ENCODE measurements at places on chromosomes 2 and 18.

DNA sequence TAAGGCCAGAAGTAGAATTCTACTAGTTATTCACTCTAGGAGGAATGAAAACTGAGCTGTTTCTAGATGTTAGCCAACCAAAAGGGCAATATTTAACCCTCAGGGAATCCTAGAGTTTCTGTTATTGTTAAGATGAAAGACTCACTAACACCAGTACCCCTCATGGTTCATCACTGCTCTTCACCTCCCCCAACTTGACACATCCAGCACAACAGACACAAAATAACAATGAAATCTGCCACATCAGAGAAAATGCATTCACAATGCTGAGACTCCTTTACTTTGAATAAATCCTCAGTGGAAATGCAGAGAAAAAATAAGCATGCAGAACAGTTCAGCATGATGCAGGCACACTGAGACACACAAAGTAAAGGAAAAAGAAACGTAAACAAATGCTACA is 111.3 kb downstream of the RIF1 start:
- DNase-seq = no peak

DNA sequence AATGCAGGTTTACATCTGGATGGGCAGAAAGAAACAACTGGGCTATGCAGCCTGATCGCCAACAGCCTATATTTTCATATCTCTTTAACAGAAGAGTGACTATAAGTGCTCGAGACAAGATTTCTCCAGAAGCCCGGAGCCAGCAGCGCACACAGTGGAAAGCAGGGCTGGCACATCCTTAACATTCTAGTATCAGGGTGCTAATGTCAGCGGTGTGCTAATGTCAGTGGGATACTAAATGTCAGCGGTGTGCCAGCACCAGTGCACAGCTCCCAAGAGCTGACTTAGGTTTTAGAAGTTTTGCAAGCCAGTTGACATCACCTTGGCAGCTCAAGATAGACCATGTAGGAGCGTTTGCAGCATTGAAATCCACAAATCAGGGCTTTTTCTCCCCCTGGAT is 8.3 kb downstream of the BMP10 start:
- DNase-seq = no peak

DNA sequence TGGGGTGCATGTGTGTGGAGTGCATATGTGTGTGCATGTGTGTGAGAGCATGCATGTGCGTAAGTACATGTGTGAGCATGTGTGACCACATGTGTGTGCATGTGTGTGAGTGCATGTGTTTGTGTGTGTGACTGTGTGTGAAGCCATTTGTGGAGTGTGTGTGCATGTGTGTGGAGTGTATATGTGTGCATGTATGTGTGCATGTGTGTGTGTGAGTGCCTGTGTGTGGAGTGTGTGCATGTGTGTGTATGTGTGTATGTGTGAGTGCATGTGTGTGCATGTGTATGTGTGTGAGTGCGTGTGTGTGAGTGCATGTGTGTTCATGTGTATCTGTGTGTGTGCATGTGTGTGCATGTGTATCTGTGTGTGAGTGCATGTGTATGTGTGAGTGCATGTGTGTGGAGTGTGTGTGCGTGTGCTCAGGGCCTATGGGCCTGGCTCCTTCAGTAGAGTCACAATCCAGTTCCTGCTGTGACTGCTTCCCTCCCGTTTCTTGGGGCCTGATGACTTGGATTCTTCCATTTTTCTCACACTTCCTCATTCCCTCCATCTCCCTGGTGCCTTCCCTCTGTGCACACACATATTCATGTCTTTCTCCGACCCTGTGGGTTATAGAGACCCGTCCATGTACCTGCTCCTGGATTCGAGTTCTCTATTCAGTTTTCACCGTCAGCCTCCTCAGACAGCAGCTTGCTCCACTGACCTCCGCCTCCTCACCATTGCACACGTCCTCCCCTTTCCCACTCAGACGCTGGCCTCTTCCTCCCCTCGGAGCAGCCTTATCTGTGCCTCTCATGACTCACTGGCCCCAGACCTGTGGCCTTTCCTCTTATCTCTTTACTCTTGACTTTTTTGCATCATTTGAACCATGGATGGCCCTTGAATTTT is 25.2 kb downstream of the TOGARAM2 start:
- DNase-seq = no peak

DNA sequence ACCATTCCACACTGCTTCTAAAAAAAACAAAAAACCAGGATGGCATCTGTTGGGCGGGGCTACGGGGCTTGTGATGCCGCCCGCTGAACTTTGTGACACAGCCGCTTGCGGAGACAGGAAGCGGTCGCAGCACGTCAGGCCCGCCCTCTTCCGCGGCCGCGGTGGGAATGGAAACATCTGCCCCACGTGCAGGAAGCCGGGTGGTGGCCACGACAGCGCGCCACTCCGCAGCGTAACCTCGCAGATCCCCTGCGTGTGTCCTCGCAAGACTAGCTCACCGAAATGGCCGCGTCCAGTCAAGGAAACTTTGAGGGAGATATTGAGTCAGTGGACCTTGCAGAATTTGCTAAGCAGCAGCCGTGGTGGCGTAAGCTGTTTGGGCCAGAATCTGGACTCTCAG is 168.5 kb downstream of the SUCLG1 start:
- DNase-seq = no peak

- DNase-seq = no peak
Measured at GRCh38 chr18:46362533-46362932, 258.3 kb downstream of the HAUS1 start.

GRCh38 chr18:54530285-54530684 is 60.8 kb upstream of the DYNAP start:
- no peak for DNase-seq

DNA sequence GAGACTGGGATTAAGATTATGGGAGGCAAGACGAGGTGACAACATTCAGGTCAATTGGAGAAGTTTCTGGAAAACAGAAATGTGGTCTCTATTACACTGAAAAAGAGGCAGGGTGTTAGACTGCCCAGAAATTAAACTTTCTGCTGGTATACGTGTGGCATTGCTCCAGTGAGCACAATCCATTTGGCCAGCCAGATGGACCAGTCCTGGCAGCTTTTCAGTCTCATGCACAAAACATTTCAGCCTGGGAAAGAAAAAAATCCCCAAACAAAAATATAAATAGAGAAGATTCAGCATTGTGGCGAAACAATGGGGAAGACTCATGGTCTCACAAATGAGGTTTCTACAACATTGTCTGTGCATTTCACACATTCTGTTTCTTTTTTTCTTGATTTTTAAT is 113.9 kb downstream of the HNMT start:
- no peak for DNase-seq

GRCh38 chr2:74602586-74603281 is 45.4 kb downstream of the M1AP start:
- DNase-seq = peak; percentile 48

DNA sequence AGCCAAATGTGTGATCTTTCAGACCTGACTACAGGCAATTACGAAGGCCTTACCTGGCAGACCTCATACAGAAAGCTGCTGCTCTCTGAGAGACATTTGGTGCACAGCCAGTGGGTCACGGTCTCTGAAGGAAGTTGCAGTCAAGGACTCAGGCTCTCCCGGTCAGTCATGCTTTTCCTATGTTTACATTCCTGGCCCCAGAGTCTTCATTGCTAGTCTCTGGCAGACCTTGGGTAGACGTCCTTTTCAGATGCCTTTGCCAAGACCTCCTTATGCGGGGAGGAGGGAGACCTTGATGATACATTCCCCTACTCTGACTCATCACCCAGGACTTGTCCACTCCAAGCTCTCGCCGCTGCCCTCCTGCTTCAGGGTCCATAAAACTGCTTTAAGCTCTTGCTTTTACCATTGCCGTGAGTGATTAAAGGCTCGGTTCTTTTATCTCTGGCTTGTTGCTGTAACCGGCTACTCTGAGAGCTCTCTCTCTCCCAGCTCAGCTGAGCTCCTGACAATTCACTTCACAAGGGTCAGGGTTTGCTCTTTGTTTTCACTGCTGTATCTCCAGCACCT is 62.0 kb upstream of the SLC35F5 start:
- no peak for DNase-seq

DNA sequence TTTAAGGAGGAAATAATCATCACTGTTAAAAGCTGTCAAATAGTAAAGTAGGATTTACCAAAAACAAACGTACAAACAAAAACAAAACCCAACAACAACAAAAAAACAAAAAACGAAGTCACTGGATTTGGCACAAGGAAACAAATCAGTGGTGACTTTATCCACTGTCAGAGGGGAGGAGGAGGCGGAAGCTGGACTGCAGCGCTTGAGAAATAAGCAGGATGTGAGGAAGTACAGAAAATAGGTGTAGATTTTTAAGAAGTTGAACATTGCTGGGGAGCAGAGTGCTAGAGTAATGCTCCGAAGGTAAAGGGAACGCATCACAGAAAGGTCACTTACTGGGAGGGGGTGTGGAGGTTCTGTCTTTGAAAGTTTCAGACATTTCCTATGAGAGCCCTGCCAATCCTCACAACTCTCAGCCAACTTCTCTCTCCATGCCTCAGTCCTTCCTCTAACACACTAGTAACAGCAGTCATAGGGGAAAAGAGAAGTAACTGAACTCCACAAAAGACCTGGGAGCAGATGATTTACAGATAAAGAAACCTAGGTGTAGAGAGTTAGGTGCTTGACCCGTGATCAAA is 220.2 kb upstream of the SMAD7 start:
- no peak for DNase-seq

DNA sequence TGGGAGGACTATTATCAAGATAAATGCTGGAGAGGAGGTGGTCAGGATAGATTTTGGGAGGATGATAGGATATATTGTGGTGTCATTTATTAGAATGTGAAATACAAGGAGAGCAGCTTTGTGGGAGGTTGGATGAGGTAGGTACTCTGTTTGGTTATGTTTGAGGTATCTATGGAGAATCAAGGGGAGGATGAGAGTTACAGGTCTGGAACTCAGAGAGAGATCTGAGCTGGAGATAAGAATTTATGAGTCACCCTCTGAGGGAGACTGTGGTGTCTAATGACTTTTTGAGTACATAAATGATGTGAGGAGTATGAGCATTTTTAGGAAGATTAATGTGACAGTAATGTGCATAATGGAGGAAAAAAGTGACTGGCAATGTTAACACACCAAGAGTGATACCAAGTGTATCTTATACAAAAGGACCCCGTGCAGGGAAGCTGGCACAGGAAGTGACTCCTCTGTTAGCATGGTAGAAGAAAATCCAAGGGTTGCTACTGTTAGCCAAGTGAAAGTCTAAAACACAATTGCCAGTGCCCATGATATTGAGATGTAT is 48.2 kb downstream of the CRIM1 start:
- DNase-seq = no peak

DNA sequence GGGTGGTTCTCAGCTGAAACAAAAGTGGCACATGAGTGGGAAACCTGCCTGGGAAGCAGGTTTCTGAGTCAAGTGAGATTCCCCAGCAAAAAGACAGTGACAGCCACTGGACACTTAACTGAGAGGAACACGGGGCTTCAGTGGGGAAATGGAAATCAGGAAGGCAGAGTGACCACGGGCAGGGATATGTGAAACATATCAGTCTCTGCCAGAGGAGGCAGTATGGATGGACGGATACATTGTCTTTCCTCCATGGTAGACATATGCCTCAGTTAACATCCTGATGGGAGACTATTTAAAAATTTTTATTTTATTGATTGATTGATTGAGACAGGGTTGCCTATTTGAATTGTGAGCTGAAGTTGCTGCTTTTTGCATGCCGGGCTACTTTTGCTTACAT is 292.1 kb downstream of the NBAS start:
- DNase-seq = no peak

- peak; percentile 49 for DNase-seq
Measured at GRCh38 chr18:3652380-3653262, 202.6 kb downstream of the TGIF1 start.

DNA sequence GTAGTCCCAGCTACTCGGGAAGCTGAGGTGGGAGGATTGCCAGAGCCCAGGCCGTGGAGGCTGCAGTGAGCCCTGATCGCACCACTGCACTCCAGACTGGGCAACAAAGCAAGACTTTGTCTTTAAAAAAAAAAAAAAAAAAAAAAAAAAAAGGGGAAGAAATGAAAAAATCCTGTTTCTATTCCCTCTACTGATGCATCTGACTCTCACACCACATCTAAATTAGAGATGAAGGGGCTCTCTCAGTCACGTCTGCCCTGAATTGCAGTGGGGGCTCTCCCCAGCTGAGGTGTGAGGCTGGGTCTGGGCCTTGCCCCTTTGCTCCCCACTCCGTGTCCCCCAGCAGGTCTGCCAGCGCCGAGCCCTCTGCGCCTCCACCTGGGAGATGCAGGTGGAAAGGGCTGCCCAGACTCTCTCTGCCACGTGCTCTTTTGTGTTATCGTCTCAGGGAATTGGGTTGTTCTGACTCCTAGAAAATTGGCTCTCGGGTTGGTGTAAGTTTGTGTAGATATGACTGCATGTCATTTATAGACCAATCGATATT is 30.2 kb downstream of the TRAPPC12 start:
- no peak for DNase-seq

DNA sequence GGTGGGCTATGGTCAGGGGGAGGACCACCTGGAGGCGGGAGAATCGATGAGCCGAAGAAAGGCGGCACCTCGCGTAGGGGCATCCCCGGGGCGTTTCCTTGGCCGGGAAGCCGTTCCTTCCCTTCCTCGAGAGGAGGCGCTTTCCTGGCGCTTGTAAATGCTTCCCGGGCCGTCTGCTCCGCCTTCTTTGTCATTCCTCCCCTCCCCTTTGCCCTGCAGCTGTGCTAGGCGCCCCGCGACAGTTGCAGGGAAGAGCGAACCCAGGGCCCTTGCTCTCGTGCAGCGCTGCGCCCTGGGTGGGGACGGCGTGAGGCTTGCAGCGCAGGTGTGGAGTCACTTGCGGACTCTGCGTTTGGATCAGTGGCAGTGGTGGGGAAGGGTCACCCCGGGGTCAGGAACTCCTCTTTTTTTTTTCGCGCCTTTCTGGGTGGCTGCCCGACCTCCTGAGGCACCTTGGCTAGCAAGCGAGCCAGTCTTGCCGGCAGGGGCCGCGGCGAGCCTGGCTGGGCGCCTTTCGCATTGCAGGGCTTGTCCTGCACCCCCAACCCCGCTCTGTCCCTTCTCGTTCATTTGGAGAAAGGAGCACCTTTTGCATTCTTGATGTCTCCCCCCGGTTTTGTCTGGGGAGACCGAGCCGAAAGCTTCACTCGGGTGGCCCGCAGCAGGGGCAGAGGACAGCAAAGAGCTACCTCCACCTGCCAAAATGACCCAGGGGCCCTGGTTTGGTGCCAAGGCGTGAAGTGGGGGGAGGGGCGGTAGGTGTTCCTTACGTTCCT is 858 bp downstream of the KCNS3 start:
- no peak for DNase-seq

DNA sequence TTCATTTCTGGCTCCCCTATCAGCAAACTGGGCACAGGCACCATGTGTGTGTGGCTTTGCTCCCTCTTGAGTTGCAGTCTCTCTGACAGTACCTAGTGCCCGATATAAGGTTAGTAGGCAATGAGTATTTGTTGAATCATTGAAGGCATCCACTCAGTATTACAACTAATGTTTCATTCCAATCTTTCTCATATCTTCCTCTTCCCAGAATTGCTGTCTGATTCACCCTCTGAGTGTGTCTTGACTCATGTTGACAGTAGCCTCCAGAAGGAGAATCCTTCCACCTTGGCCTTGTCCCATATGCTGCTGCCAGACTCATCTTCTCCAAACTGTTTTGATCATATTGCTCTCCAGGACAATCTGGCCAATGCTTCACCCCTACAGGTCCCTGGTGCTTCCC is 202.5 kb downstream of the LRRTM1 start:
- DNase-seq = no peak

Data from activated CD8-positive, alpha-beta memory T cell treated with anti-CD3 and anti-CD28 coated beads, Interleukin-2, amount 10 ng/mL, durations not matched to agents 7 days and 5 days (primary cell).